Brain (organoid and tissue), 16 donors: ENCODE measurements at places on chromosomes 1 and 21.

DNA sequence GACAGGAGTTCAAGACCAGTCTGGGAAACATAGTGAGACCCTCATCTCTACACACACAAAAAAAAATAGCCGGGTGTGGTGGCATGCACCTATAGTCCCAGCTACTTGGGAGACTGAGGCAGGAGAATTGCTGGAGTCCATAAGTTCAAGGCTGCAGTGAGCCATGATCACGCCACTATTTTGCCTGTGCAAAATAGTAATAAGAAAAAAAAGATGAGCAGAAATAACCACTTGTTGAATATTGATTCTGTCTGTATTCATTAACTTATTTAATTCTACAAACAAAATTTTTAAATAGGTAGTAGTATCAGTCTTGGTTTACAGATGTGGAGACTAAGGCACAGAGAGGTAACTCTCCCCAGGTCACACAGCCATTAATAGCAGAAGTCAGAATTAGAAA, 16.9 kb downstream of the LRRC40 start:
- no peak for DNase-seq

DNA sequence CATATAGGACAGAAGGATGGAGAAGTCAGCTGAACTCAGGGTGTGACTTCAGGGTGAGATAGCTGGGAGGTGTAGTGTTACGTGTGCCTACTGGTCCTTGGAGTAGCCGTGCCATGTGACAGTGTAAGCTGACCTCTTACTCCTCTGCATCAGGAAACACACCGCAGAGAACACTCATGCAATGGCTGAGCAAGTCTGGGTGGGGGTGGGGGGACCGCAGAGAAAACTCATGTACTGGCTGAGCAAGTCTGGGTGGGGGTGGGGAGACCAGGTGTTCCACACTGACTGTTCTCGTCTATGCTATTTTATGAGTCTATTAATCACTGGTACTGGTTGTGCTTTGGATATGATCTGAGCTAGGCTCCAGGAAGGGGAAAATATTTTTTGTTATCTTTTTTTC, 233.1 kb downstream of the PAPPA2 start:
- DNase-seq, result no peak

DNA sequence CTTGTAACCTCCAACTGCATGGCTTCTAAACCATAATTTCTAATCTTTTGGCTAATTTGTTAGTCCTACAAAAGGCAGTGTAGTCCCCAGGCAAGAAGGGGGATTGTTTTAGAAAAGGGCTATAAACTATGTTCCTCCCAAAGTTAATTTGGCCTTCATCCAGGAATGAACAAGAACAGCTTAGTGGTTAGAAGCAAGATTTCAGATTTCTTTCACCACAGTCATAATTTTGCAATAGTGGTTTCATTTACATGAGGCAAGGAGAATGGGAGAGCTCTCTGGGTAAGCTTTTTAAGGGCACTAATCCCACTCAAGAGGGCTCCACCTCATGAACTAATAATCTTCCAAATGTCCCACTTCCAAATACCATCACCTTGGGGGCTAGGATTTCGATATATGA, 1353.9 kb downstream of the NCAM2 start:
- DNase-seq, result no peak

GRCh38 chr21:17270229-17270628, 242.6 kb upstream of the CXADR start:
- DNase-seq, result peak; percentile 94

- DNase-seq, result peak; percentile 39
These were observed 6.7 kb downstream of the ZNF648 start for GRCh38 chr1:182054698-182055326.

DNA sequence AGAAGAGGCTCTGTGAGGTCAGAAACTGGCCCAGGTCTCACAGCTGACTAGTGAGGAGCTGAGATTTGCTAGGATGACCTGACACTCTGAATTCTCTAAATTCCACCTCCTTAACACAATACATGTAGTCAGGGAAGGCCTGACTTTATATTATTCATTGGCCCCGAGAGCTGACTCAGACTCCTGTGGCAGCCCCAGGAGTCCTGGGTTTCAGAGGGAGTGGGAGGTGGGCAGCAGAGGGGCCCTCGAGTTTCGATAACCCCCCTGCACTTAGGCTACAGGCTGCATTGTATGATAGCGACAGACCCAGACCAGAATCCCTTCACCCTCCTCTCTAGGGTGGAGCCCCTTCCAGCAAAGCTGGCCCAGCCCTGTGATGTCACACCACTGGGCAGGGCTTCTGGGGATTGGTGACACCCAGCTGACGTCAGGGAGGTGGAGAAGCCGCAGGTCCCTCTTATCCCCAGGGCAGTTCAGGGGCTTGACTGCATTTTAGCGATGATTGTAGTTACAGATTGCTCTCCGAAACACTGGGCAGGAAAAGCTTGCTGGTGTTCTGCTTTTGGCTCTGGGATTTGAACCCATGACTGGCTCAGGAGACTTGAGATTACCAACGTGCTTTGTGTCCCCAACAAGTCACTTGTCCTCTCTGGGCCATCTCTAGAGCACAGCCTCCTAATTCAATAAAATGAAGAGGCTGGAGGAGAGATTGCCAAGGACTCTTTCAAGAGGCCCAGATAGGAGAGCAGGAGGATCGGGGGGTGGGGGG, 17.0 kb upstream of the GPR37L1 start:
- no peak for DNase-seq

- no peak for DNase-seq
These were observed 38.3 kb upstream of the DUSP10 start for GRCh38 chr1:221780175-221780574.

DNA sequence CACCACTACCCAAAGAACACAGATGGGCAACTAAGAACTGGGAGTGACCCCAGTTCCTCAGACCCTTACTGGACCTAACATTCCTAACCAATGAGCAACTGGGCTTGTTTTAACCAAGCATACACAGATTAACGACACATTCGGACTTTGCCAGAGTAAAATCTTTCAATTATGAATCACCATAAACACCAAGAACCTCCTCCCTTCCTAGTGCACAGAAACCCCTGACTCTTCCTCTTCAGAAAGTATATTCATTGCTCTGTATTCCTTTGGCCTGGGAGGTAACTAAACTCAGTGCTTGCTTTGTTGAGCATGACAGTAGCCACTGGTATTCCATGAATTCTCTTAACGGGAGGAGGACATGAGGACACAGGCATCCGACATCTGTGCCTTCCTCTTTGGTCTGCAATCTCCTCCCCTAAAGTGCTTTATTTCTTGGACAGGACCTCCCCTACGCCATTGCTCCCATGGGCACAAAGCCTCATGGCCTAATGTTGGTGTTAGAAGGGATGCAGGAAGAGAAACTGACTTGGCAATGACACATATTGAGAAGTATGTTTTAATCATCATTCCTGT, 42.7 kb downstream of the SEC16B start:
- no peak for DNase-seq

- no peak for DNase-seq
These were observed 686 bp downstream of the ARF1 start for GRCh38 chr1:228082918-228083870.

- no peak for DNase-seq
These were observed 11.6 kb downstream of the FAAH start for GRCh38 chr1:46405724-46406123.

DNA sequence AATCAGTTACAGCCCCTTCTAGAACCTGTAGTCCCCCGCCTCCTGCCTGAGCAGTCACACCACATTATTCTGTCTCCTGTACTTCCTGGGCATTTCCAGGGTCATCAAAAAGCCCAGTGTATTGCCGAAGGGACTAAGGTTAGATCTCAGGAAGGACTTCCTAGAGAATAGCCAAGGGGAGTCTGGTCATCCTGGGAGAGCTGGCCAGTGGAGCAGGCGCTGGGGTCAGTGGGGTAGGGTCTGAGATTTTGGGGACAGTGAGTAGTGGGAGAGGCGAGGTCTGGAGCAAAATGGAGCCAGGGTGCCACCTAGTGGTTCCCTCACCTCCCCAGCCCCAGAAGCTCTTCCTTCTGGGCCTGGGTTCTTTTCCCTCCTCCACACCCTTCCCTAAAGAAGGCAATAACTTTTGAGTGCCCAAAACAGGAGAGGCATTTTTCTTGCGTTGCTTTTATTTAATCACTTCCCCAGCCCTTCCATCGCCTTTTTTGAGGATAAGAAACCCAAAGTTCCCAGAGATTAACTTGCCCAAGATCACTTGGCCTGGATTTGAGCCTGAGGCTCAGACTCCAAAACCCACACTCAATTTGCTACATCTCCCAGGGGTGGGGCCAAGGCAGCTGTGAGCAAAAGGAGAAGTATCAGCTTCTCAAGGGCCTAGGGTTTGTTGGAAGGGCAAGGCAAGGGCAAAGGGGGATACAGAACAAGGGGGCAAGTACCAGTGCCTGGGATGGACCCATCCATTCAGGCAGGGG, 7.3 kb upstream of the PMVK start:
- DNase-seq, result peak; percentile 83

GRCh38 chr21:26686278-26686677, 113.2 kb upstream of the CYYR1 start:
- no peak for DNase-seq

- no peak for DNase-seq
These were observed 6.7 kb upstream of the ELOA start for GRCh38 chr1:23736437-23737134.

GRCh38 chr1:208525417-208525816, 281.2 kb upstream of the PLXNA2 start:
- DNase-seq, result no peak

- peak; percentile 51 for DNase-seq
These were observed 59.8 kb downstream of the IL12RB2 start for GRCh38 chr1:67367370-67368045.

DNA sequence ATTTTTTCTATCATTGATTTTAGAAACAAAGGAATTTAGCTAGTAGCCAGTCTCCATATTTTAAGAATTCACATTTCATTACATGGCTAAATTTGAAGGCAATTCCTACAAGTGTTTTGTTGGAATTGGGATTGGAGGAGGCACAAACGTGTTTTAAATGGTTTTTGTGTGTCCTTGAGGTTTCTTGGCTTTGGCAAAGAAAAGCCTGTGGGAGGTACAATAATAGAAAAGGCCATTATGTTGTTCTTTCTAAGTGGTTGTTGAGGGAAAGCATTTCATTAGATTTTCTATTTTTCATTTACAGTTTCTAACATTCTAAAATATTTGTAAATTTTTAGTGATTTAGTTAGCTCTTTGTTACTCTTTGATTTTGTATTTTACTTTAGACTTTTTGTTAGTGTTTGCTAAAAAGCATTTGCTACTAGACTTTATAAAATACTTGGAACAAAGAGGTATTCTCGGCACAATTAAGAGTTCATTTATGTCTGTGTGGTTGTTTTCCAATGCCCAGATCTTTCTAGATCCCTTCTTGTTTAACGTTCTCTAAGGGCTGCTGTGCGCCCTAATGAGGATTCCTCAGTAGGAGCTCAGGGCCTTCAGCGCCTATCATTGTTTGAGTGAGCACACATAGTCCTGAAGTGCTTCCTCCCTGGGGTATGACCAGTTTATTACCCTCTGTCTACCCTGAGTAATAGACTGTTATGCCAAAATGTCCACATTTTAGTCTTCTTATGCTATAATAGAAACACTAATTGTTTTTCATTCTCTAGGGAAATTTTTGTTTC, 70.0 kb upstream of the KIAA1614 start:
- peak; percentile 79 for DNase-seq

- DNase-seq, result no peak
These were observed 74.0 kb upstream of the RALGPS2 start for GRCh38 chr1:178650934-178651511.

DNA sequence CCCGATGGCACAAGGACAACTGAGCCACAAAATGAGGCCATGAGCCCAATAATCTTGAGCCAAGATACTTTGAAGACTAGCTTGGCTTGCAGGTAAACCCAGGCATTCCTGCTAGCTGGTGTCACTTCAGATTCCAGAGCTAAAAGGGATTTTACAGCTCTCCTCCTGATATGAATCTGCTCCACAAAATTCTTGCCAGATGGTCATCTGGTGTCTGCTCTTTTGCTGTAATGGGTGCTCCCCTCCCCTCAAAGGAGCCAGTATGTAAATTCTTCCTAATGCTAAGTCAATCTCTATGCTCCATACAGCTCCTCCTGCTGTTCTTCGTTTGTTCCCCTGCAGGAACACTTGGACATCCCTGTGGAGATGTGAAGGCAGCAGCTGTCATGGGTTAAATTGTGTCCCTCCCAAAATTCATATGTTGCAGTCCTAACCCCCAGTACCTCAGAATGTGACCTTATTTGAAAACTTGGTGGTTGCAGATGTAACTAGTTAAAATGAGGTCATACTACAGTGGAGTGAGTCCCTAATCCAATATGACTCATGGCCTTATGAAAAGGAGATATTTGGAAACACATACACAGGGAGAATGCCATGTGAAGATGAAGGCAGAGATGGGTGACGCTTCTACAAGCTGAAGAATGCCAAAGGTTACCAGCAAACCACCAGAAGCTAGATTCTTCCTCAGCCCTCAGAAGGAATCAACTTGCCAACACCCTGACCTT, 180.6 kb upstream of the PALMD start:
- DNase-seq, result no peak

DNA sequence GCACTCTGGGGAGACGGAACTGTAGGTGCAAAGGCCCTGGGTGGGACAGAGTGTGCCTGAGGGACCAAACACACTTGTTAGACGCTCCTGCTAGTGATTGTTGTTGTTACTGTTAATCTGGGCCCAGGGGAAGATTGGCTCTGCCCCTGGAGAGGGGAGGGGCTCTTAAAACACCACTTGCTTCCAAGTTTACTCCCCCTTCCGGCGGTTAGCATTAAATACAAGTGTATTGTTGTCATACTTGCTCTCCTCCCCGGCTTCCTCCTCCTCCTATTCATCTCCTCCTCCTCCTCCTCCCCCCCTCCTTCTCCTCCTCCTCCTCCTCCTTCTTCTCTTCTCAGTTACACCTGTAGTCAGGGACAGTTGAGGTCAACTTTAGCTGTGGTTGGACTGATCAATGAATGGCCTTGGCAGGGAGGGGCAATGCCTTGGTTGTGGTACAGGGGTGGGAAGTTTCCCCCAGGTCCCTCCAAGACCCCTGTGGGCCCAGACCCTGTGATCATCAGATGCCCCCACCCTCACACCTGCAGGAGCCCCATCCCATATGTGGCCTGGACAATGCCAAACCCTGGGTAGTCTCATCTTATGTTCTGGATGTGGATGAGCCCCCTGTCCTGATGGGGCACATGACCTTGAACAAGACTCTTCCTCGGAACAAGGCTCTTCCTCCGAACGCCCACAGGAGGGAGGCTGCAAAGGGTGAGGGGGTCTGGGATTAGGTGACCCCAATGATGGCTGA, 217.3 kb downstream of the PTPRU start:
- no peak for DNase-seq

GRCh38 chr21:24759348-24760075, 847.8 kb downstream of the MRPL39 start:
- no peak for DNase-seq

GRCh38 chr1:20150969-20151368, 11.8 kb downstream of the PLA2G2F start:
- no peak for DNase-seq
